A549 treated with Hydrocortisone at 1 μM for 4 hours (cell line): ENCODE measurements at places on chromosomes 2 and 18. TPM values are rescaled to one million over a fixed set of nuclear protein-coding genes. Genes with fewer than 3 reads are reported as not detected.

MERTK gene
- total RNA-seq = 1.9 to 3.5 TPM (median 2.5 TPM) in 5 replicates

MC5R gene
- not detected in 5 replicates for total RNA-seq

COL6A3 gene
- 0.14 to 0.43 TPM (median 0.36 TPM) in 5 replicates for total RNA-seq

KCNS3 gene
- total RNA-seq = 1.0 to 1.7 TPM (median 1.2 TPM) in 5 replicates

AFF3 gene
- 0.01 to 0.22 TPM (median 0.03 TPM) in 4 of 5 replicates, not detected in the other for total RNA-seq

DCDC2C gene
- total RNA-seq = 0.21 to 0.56 TPM (median 0.40 TPM) in 4 of 5 replicates, not detected in the other

MAPK4 gene
- 0.13 to 0.28 TPM (median 0.18 TPM) in 5 replicates for total RNA-seq

MGAT5 gene
- total RNA-seq = 11.8 to 20.7 TPM (median 15.8 TPM) in 5 replicates

ASB18 gene
- not detected in 5 replicates for total RNA-seq

METTL4 gene
- total RNA-seq = 4.9 to 7.2 TPM (median 5.2 TPM) in 5 replicates

KYNU gene
- total RNA-seq = 232 to 288 TPM (median 242 TPM) in 5 replicates

FBLN7 gene
- total RNA-seq = 0.44 to 0.66 TPM (median 0.56 TPM) in 5 replicates

SAG gene
- total RNA-seq = not detected in 5 replicates

GALR1 gene
- total RNA-seq = not detected in 5 replicates
